Chondrocyte (in vitro differentiated cells): ENCODE measurements at places on chromosomes 3 and 15.

GRCh38 chr3:179558742-179559364 lies 3.9 kb upstream of the ACTL6A start:
- no peak for DNase-seq

DNA sequence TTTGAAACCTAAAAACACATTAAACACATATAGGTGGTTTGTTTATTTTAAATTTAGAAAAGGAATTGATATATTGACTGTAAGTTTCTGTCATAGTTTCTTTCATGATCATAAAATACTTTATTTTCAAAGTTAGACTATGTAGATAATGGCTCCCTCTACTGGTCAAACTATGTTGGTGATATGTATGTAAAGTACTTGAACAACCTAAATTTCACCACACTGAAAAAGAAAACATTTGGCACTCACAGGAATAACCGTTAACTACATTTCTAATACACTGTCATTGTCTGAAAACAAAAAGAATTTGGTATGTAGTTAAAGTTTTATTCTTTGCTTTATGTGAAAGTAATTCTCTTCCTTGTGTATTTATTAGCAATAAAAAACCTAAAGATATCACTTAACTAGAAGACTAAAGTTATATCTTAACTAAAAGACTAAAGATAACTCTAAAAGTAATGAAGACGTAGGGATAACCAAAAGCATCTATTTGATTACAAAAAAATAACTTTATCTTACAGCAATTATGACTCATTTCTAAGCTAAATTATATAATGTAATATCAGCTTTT lies 427.5 kb downstream of the VGLL3 start:
- no peak for DNase-seq

DNA sequence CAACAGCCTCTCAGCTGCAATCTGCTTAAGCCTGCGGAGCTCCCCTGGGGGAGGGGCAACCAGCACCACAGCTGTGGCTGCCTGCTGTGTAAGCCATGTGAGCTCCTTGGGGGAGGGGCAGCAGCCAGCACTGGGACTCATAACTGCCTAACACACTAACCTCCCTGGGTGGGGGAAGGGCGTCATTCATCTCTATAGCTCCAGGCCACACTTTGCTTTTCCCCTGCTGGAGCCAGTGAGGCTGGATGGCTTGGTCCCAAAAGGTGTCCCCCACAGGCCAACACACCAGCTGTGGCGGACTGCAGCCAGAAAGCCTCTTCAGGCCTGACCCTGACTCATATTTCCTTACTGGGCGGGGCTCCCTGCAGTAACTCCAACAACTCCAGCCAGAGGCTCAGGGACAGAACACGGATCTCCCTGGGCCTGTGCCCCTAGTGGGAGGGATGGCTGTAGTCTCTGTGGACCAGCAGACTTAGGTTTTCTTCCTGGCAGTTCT lies 129.8 kb downstream of the PPM1L start:
- peak; percentile 68 for DNase-seq

DNA sequence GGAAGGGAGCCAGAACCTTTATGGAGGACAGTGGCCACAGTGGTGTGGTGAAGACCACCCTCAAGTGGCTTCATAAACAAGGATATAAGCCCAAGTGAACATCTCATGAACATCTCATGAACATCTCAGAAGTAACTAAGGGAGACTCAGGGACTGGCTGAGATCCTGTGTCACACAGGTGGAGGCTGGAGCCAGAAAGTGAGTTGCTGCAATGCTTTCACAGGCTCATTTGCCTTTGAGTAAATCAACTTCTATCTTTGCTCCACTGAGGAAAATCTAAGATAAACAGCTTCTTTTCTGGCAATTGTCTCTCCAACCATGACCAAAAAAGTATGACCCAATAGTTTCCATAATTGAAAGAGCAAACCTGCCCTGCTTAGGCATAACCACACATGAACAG lies 152.9 kb downstream of the CADPS start:
- no peak for DNase-seq

- DNase-seq, result no peak
Measured at GRCh38 chr15:53404930-53405493, 354.5 kb downstream of the WDR72 start.

GRCh38 chr3:18507333-18507732 lies 82.2 kb upstream of the SATB1 start:
- no peak for DNase-seq

- no peak for DNase-seq
Measured at GRCh38 chr3:38579141-38579540, 70.3 kb downstream of the SCN5A start.

- DNase-seq, result no peak
Measured at GRCh38 chr15:62868507-62868906, 174.0 kb upstream of the TPM1 start.

- no peak for DNase-seq
Measured at GRCh38 chr3:94061297-94061696, 1.4 kb downstream of the DHFR2 start.

- peak; percentile 51 for DNase-seq
Measured at GRCh38 chr3:192514081-192514753, 213.1 kb downstream of the FGF12 start.

GRCh38 chr3:11168881-11169805 lies 14.8 kb downstream of the HRH1 start:
- no peak for DNase-seq

DNA sequence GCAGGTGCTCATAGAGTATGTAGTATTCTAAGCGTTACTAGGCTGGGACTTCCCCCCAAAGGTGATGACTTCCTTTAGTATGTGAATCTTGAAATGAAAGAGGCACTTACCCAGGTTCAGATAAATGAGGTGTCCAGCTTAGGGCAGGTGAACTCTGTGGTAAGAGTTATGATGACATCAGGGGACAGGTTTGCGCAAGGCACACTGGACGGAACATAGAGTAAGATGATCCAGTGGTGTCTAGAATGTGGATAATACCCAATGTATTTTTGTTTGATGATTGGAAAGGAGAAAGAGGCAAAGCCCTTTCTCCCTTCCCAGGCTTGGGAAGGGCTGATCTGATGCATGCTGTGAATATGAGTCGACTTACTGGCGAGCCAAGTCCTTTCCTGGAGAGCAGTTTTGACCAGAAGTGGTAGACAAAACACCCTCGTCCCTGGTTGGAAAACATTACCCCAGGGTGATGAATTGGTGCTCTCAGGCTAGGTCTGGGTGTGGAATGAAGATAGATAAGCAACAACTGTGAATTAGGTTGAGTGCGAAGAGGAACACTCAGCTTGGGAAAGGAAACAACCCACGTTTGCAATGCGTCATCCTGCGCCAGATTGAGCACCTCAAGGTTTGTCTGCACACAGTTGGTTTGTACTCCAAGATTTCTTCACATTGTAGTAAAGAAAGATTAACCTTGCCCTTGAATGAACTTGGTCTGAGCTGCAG lies 124.2 kb downstream of the GHSR start:
- DNase-seq, result no peak

DNA sequence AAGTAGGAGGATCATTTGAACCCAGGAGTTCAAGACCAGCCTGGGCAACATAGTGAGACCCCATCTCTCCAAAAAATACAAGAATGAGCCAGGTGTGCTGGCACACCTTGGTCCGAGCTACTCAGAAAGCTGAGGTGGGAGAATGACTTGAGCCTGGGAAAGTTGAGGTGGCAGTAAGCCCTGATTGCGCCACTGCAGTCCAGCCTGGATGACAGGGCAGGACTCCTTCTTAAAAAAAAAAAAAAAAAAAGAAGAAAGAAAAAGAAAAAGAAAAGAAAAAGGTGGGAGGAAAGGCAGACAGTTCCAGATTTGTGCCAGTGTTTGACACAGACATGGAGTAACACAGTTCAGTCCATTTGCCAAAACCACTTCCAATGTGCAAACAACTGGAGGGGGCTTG lies 75.7 kb downstream of the ATP10A start:
- peak; percentile 22 for DNase-seq

DNA sequence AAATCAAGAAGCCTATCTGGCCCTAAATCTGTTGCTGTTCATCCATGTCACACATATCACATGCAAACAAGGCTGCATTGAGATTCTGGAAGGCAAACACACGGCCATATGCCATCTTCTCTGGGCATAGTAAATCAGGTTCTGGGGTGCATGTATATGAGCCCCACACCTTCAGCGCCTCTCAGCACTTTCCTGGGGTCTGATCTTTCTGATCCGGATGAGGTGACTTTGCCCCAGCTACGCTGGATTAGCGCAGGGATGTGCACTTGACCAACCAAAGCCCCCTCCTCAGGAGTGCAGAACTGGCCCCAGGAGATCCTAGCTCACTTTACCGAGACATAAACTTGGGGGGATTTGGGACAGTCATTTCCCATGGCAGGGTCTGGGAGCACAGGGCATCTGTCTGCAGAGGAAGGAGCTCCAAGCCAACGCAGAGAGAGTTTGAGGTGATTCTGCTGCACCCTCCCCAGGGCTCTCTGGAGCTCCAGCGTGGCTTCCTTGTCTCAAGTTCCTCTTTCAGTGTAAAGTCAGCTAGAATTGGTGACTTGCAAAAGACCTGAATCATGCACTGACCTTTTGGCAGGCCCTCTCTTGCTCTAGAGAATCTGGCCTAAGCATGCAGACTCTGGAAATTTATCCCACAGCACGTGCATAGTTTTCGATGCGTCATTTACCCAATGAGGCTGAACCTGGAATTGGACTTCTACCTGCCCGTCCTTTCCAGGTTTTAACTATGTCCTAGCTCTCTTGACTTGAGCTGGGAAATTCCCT lies 63.5 kb upstream of the KLF13 start:
- peak; percentile 44 for DNase-seq

GRCh38 chr15:51274956-51275355 lies 63.4 kb downstream of the CYP19A1 start:
- no peak for DNase-seq
